ENCODE measurements at places on chromosomes 7 and 10.

- no peak for DNase-seq
Observed at GRCh38 chr10:79024720-79025198, 44.0 kb upstream of the ZMIZ1 start.

DNA sequence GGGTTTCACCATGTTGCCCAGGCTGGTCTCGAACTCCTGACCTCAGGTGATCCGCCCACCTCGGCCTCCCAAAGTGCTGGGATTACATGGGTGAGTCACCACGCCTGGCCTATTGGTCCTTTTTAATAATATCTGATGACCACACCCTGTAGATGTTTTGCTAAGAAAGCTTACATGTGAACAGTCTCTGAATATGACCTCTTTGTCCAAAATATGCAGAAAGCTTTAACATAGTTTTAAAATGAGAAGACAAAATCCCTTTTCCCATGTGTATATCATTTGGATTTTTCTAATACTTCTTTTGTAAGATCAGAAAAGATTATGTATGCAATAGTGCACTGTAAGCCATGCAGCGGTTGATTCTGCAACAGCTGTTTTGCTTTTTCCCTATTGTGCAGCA, 38.5 kb downstream of the MCU start:
- no peak for DNase-seq

- no peak for DNase-seq
Observed at GRCh38 chr10:121919666-121920065, 8.2 kb downstream of the ATE1 start.

DNA sequence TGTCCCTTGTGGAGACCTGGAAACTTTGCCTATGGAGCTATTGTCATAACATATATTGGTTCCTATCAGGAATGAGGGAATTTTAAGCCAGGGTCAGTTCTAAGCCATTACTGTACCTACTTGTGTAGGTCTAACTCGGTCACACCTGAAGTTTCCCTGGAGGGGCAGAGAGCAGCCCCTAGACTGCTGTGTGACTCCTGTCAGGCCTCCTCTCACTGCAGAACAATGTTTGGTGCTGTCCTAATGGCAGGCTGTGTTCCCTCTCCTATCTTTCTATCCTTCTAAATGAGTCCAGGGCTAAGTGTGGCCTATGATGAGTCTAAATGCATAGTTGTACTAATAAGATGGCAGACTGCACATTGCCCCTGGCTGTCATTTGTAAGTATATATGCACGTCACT, 14.2 kb downstream of the MBL2 start:
- DNase-seq, result no peak

- DNase-seq, result no peak
Observed at GRCh38 chr10:106076496-106076895, 1088.0 kb downstream of the SORCS1 start.

DNA sequence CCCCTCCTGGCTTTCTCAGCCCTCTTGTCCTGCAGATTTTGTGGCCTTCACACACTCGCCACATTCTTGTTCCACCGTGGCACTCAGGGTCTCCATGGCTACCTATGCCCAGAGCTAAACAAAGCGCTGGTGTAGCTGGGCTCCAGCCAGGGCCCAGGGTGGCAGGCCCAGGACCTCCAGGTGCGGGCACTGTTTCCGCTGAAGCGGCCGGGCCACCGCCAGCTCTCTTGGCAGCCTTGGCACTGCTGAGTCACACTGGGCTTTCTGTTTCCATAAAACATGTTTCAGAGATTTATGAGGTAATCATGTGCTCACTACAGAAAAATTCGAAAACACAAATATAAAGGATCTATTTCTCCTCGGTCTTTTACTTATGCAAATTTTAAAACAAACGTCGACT, 51.3 kb downstream of the AOC1 start:
- DNase-seq, result no peak

DNA sequence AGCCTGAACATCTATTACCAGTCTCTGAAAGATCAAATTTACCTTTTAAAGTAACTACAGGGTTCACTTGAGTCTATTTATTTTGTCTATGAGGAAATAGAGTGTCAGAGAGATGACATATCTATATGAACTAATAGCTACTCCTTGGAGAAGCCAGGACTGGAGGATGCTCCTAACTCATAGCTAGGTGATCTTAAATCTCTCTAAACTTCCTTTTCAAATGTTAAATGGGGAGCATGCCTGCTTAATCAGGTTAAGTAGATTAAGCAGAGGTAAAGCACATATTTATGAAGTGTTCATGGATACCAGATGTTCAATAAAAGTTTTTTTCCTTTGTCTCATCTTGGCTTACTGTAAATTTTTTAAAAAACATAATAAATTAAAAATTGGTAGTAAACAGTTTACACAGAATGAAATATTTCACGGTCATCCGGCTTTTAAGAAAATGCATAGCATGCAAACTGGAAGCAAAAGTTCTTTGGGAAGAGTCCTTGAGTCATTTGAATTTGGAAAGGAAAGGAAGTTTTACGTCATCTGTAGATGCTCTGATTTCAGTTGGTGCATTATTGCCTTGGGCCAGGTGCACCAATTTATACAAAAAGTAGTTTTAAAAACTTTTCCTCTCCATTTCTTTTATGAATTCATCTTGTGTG, 155.1 kb downstream of the BICC1 start:
- DNase-seq, result no peak

Measured in T-helper 1 cell (primary cell).